ENCODE measurements at places on chromosomes 6 and 20.

- DNase-seq: no peak
Observed at GRCh38 chr20:41509316-41510200, 108.6 kb downstream of the CHD6 start.

DNA sequence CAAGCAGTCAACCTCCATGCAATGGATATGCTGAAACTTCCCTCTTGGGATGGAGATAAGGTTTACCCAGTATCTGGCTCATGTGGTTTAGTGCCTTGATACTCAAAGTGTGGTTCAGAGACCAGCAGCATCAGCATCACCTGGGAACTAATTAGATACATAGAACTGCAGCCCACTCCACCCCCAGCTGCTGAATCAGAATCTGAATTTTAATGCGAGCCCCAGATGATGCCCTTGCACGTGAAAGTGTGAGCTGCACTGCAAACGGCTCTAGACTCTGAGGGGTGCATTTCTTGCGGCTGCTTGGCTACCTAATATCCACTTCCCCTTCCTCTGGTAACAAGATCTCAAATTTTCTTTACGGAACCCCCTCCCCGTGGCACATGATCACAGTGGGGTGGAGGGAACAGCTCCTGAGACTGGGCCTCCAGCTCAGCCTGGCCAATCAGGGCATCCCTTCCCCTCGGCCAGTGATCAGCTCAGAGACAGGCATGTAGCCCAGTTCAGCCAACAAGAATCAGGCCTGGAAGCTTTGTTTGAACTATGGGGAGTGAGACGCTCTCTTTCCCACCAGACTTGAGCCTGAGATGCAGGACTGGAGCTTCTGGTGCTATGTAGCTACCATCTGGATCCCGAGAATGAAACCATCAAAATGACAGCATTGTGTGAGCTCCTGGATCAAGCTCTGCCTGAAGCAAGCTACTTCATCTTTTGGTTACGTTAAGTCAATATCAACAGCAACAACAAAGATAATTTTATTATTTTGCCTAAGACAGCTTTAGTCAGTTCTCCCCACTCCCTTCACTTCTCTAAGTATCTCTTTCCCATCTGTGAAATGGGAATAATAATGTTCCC, 12.8 kb downstream of the KCNK15 start:
- DNase-seq: no peak

- DNase-seq: no peak
Observed at GRCh38 chr6:39361657-39362486, 39.4 kb upstream of the KCNK16 start.

DNA sequence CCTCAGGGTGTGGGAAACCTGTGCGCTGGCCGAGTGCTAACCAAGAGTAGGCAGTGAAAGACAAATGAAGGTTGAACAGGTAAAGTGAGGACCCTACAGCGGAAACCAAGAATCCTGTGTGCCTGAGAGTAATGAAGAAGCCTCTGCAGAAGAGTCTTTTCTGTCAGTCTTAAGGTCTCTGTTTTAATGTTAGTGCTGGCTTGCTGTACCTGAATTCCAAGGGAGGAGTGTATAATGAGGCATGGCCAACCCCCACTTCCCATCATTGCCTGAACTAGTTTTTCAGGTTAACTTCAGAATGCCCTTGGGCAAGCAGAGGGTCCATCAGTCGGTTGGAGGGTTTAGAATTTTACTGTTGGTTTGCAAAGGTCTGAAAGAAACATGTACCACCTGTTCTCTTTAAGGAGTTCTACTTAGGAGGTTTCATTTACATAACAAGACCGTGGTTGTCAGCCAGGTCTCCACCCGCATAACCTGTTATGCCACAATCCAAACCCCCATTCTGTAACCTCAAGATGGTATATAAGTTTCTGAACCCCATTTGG, 589 bp upstream of the PDCD2 start:
- DNase-seq: no peak

GRCh38 chr20:41571006-41571405, 47.2 kb downstream of the CHD6 start:
- DNase-seq: no peak

- DNase-seq: no peak
Observed at GRCh38 chr6:17224056-17224455, 57.1 kb upstream of the RBM24 start.

- no peak for DNase-seq
Observed at GRCh38 chr6:26431258-26432172, 8.8 kb upstream of the BTN3A3 start.

DNA sequence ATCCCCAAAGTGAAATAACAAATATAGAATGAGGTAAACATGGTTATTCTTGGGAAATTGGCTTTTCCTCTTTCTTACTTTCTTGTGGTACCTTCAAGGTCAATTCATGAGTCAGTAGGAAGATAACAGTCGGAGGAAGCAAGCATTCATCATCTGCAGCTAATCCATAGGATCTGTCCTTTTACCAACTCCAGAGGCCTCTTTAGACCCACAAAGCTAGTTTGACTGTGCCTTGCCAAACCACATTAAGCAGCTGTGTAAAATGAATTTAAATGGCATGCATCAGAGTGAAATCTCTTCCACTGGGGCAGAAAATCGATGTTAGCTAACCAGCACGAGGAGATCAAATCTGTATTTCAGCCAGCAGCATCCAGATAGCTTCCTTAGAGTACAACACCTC, 171.3 kb downstream of the TMEM242 start:
- no peak for DNase-seq

DNA sequence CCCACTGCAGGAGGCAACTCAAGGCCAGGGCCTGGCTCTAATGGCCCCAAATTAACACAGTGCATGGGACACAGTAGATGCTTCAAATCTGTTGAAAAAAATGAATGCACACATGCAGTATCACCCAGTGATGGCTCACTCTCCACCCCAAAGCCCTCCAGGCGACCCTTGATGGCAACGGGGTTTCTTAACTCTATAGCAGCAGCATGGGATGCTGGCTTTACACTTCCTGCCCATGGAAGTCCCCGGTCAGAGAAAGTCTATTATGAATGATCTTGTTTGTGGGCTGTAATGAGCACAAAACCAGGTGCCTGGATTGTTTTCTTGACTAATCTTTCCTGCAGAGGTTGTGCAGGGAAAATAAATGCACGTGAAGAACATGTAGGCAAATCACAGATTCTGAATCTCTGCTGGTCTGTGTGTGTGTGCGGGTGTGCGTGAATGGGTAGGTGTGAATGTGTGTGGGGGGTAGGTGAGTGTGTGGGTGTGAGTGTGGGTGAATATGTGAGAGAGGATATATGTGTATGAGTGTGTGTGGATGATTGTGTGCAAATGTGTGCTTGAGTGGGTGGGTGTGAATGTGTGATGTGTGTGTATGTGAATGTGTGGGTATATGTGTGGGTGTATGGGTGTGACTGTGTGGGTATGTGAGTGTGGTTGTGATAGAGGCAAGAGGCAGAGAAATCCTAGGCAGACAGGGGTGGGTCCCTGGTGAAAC, 60.1 kb upstream of the MLN start:
- DNase-seq: no peak

GRCh38 chr20:47606983-47607613, 105.4 kb downstream of the NCOA3 start:
- no peak for DNase-seq

DNA sequence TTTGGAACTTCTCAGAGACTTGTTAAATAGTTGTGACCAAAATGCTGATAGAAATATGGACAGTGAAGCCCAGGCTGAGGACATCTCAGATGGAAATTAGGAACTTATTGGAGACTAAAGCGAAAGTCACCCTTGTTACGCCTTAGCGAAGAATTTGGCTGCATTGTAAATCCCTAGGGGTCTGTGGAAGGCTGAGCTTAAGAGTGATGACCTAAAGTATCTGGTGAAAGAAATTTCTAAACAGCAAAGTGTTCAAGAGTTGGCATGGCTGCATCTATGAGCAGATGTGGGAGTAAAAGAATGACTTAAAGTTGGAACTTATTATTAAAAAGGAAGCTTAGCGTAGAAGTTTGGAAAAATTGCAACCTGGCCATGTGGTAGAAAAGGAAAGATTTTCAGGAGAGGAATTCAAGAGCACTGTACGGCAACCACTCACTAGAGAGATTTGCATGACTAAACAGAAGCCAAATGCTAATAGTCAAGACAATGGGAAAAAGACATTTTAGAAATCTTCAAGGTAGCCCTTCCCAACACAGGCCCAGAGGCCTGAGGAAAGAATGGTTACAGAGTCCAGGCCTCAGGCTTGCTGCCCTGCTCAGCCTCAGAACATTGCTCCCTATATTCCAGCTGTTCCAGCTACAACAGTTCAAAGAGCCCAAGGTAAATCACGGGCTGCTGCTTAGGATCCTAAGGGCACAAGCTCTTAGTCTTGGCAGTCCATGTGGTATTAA, 61.6 kb upstream of the TNFRSF21 start:
- no peak for DNase-seq

DNA sequence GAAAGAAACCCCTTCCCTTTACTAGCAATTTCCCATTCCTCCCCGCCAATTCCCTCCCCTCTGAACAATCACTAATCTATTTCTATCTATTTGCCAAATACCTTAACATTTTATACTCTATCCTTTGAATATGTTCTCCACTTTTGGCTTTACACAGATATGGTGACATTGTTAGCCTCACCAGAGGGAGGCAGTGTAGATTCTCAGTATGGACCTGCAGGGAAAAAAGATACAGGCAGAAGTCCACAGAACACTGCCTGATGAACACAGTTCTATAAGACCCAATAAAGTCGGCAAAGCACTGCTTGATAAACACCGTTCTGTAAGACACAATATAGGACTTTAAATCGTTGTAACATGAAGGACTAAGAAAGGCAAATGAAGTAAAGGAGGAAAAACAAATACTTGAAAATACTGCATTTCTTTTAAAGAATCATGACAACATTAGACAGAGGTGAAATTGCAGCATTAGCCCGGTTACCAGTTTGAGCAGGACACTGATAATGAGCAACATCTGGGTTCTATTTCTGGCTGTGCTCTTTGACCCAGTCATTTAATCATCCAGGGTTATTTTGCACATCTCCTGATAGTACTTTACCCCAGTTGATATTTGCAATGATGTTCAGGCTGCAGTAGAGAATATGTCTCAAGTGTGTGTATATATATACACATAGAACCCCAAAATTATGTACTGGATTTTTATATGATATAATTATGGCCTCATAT, 296.8 kb downstream of the UTRN start:
- DNase-seq: no peak

DNA sequence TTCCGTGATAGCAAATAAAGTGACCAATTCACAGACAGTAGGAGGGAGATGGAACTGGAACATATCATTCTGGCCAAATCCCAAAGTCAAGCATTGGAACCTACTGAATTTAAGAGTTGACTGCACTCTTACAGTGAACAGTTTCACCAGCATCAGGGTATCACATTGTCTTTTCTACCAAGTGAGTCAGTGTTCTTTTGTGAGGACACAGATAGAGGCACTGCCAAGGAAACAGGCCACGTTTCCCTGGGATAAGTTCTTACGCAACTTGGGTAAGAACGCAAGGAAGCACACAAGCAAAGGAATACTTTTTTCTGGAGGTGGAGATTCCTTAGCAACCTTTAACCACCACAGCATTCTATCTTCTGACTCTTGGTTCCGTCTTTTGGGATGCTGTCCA, 28.6 kb upstream of the ENPP5 start:
- DNase-seq: no peak

- no peak for DNase-seq
Observed at GRCh38 chr6:138655828-138656227, 117.7 kb upstream of the CCDC28A start.

GRCh38 chr6:166633732-166634535, 6.9 kb upstream of the RPS6KA2 start:
- no peak for DNase-seq

DNA sequence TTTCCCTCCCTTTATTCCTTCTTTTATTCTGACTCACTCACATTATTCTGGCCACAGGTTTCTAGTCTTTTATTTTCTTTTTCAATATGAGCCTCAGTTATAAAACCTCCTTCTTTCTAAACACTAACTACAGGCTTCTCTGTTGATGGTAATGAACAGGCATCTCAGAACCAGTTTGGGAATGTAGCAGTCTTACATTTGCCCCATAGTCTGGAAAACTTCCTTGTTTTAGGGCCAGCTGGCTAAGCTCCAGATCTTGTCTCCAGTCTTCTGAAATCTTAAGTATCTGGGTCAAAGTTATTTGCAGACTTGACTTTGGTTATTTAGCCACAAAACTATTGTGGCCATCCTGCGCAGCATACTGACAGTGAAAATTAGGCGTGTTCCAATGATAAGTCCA, 97.0 kb upstream of the MAN1A1 start:
- no peak for DNase-seq

- no peak for DNase-seq
Observed at GRCh38 chr6:100491952-100492670, 27.4 kb upstream of the SIM1 start.

DNA sequence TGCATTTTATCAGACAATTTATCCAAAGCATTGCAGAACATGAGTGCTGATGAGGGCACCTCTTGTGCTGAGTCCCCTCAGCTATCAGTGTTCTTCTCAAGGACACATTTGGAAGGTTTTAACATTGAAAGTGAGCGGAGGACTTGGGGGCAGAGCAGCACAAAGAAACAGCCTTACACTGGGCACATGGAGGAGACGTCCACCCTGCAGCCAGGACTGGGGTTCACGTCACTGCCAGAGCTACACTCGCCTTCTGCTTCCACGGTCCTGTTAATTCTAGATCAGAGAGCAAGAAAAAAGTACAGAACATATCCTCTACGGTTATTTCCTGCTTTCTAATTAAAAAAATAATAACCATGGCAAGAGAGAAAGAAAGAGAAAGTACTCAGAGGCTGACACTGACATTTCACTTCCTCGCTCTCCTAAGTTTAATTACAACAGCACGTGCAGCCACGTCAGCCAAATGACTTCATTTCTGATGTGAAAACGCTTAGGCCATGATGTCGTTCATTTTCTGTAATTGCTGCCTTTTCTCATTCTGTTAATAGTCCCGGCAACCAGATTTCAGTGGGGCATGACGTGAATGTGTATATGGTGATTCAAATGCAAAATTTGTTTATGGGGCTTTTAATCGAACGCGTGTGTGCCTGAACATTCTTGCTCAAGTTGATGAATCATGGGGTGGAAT, 5.1 kb downstream of the PRND start:
- DNase-seq: no peak

- DNase-seq: no peak
Observed at GRCh38 chr20:36308353-36308752, 2.2 kb downstream of the DLGAP4 start.

DNA sequence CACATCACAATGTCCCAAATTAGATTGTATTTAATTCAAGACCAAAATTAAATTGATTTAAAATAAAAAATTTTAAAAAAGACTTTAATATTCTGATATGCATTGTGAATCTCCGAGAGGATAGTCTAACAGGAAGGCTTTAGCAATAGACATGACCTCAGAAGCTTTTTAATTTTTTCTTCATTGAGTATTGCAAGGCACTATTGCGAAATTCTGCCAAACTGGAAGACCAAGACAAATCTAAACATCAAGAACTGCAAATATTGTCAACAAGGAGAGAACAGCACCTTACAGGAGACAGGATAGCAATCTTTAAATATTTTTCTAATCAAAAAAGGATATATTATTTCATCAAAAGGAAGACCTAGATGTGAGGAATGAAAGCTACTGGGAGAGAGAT, 56.9 kb downstream of the BMP5 start:
- no peak for DNase-seq
